ENCODE measurements at places on chromosomes 5 and 9.

- no peak for DNase-seq
- peaks cover 2% of the 10 kb centered on the region for H3K36me3 ChIP-seq
- no peak overlapping the region for H3K4me3 ChIP-seq
- peaks cover 14% of the 10 kb centered on the region for H3K4me1 ChIP-seq
Observed at GRCh38 chr9:112338561-112338960, 5.1 kb upstream of the PTBP3 start.

DNA sequence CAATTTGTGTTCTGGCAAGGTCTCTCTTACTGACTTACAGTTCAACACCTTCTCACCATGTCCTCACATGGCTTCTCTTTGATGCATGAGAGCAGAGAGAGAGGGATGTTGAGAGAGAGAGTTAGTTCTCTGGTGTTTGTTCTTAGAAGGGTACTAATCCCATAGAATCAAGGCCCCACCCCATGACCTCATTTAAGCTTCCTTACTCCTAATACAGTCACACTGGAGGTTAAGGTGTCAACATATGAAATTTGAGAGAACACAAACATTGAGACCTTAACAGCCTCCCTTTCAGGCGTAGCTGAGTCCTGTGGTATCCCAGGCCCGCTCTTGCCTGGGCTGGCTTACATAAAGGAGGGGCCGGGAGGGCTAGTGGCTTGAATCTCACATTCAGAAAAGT is 10.6 kb upstream of the SEMA6A start:
- DNase-seq, result no peak
- H3K36me3 ChIP-seq, result no peaks in the 10 kb centered on the region
- peaks cover 6% of the 10 kb centered on the region for H3K4me1 ChIP-seq
- no peak overlapping the region for H3K27ac ChIP-seq

GRCh38 chr5:121913418-121913817 is 48.4 kb upstream of the SRFBP1 start:
- no peak overlapping the region for H3K4me3 ChIP-seq
- H3K4me1 ChIP-seq, result no peaks in the 10 kb centered on the region
- no peaks in the 10 kb centered on the region for H3K36me3 ChIP-seq
- no peak for DNase-seq
- H3K27ac ChIP-seq, result no peak overlapping the region
- peaks cover 4% of the 10 kb centered on the region for H3K27me3 ChIP-seq

DNA sequence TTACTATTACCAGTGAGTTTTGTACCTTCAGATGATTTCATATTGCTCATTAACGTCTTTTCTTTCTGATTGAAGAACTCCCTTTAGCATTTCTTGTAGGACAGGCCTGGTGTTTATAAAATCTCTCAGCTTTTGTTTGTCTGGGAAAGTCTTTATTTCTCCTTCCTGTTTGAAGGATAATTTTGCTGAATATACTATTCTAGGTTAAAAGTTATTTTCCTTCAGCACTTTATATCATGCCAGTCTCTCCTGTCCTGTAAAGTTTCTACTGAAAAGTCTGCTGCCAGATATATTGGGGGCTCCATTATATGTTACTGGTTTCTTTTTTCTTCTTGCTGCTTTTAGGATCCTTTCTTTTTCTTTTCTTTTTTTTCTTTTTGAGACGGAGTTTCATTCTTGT is 13.3 kb downstream of the CDK7 start:
- no peaks in the 10 kb centered on the region for H3K27me3 ChIP-seq
- H3K27ac ChIP-seq, result no peak overlapping the region

- peaks cover 18% of the 10 kb centered on the region for H3K27me3 ChIP-seq
- DNase-seq, result no peak
- H3K27ac ChIP-seq, result no peak overlapping the region
- no peaks in the 10 kb centered on the region for H3K36me3 ChIP-seq
Observed at GRCh38 chr5:124724357-124725039, 21.9 kb downstream of the ZNF608 start.

- H3K4me3 ChIP-seq, result peak overlapping the region; percentile 53
- peaks cover 1% of the 10 kb centered on the region for H3K36me3 ChIP-seq
- peak overlapping the region; percentile 17 for H3K27ac ChIP-seq
Observed at GRCh38 chr9:121454972-121455371, 44.7 kb downstream of the GGTA1 start.

DNA sequence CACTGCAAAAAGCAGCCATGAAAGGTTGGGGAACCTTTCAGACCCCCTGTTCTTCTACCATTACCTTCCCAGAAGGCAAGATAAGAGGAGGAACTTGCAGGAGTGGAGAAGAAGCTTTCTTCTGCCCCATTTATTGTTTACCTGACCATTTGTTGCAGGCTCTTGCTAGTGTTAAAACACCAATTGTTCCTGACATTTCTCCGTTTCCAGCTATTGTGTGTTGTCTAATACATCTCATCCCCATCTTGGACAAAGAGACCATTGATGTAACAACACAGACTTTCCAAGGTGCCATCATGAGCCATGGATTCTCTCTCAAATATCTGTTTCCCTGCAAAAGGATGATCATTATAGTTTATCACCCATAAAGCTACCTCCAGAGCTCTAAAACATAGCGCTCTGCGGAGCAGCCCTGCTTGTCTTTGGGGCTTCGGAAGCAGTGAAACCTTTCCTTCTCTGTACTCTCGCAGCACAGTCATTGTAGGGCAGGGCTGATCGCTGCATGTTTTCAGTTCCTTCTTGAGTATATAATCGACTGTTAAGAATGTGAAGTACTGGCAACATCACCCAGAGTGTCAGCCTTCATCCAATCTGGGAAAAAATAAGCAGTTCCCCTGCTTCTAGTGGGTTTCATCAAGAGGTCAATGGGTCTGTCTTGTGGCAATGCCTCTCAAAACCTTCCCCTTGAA is 680.0 kb downstream of the SEMA5A start:
- no peaks in the 10 kb centered on the region for H3K27me3 ChIP-seq
- H3K4me3 ChIP-seq, result no peak overlapping the region
- no peaks in the 10 kb centered on the region for H3K4me1 ChIP-seq
- no peak overlapping the region for H3K27ac ChIP-seq
- no peaks in the 10 kb centered on the region for H3K36me3 ChIP-seq
- DNase-seq, result no peak

GRCh38 chr5:60640901-60641300 is 59.1 kb downstream of the DEPDC1B start:
- H3K4me3 ChIP-seq, result no peak overlapping the region
- H3K27ac ChIP-seq, result no peak overlapping the region
- peaks cover 8% of the 10 kb centered on the region for H3K36me3 ChIP-seq
- no peaks in the 10 kb centered on the region for H3K4me1 ChIP-seq
- DNase-seq, result no peak
- H3K27me3 ChIP-seq, result no peaks in the 10 kb centered on the region
